Activated CD8-positive, alpha-beta memory T cell treated with anti-CD3 and anti-CD28 coated beads, Interleukin-2, amount 50 U/mL, for 48 hours (primary cell): ENCODE measurements at places on chromosomes 7 and 10.

- no peak for DNase-seq
These were observed 314.9 kb downstream of the CALN1 start for GRCh38 chr7:72097226-72097625.

- DNase-seq: no peak
These were observed 92.6 kb downstream of the MTERF1 start for GRCh38 chr7:91787931-91788330.

- DNase-seq: no peak
These were observed 51.8 kb downstream of the ARHGAP12 start for GRCh38 chr10:31876652-31877352.

- DNase-seq: no peak
These were observed 1107.2 kb downstream of the NRG3 start for GRCh38 chr10:82982110-82982608.

- DNase-seq: no peak
These were observed 8.3 kb upstream of the GNAT3 start for GRCh38 chr7:80520199-80520598.
